ENCODE measurements at places on chromosomes 2 and 18.

DNA sequence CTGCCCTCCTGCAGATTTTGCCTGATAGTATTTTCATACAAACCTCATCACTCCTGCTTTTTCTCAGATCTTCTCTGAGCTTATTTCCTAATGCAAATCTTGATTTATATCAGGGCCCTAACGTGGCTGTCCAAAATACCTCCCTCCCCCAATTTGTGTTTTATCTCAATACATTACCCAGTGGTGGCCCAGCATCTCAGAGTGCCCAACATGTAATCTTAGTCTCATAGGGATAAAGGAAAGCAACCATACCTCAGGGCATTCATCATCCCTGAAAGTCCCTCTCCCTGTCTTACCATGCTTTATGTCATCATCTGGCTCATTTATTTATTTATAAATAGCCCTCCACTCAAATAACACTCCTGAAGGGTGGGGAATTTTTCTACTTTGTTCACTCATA is 135.3 kb downstream of the SLC8A1 start:
- no peak for DNase-seq

- no peak for DNase-seq
Measured at GRCh38 chr18:12291161-12291560, 16.9 kb upstream of the TUBB6 start.

- DNase-seq, result no peak
Measured at GRCh38 chr18:13809043-13809430, 14.9 kb upstream of the MC5R start.

GRCh38 chr2:217996361-217996760 is 6.4 kb downstream of the TNS1 start:
- no peak for DNase-seq

DNA sequence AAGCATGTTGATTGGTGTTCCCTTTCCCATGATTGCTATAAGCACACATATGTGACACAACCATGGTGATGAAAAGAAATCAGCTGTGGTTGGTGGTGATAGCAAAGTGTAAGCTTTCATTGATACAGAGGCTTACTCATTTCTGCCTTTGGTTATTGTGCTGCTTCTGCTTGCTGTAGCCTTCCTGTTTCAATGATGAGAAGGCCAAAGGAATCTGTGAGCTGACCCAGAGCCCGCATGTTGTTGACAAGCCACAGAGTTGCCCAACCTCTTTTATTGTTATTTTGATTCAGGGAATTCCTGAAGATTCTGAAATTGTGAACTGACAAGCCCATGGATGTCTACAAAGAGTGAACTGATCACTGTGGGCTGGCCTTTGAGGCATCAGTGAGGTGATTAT is 164.4 kb downstream of the TMEFF2 start:
- DNase-seq, result no peak

DNA sequence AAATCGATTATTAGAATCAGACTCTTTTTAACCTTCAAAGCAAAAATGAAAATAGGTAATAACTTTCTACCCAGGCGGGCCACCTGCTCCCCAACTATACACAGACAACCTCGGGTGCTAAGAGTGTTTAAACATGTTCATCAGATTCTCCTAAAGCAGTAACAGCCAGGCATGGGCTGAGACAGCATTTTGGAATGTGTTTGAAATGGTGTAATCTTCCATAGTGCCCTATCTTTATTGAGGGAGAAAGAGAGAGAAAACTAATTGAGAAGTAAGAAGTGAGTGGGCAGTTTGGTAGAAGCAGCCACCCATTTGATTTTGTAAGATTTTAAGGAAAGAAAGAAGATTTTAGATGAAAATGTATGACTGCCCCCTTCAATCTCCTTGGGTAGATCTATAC is 196.1 kb upstream of the CTAGE1 start:
- DNase-seq, result no peak

DNA sequence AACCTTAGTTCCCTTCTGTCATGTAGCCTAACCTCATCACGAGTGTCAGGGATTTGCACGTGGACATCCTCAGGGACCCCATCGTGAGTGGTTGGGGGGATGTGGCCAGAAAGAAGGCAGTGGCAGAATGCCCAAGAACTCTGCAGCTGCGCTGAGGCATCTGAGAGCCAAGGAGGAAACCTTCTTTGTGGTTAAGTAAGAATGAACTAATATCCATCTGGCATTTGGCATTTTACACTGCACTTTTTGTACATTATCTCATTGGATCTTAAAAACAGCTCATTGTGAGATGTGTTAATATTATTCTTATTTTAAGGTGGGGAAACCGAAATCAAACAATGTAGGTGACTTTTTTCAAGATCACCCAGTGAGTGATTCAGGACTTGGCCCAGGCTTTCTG is 32.6 kb upstream of the APCDD1 start:
- no peak for DNase-seq

DNA sequence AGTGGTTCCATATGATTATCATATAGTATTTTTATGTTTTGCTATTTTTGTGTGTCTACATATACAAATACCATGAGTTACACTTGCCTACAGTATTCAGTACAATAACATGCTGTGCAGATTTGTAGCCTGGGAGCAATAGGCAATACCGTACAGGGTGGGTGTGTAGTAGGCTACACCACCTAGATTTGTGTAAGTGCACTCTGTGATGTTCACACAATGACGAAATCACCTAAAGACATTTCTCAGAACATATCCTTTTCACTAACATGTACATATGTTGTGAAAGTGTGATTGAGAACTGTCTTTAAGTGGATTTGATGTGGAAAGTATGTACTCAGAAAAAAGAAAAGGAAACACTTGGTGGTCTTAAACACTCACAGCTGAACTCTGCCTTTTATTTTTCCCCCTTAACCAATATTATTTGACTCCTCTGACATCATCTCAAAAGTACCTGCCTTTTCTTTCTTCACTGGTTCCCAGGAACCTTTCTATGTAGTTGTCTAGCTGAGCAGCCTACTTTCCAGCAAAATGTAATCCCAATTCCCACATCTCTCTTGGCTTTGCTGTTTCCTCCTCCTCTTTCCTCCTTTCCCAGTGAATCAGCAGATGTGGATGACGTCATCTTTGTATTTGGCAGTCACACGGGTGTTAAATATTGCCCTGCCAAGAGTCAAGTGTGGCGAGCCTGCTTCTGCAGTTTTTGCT is 47.7 kb downstream of the OSBPL6 start:
- DNase-seq, result no peak

- no peak for DNase-seq
Measured at GRCh38 chr2:241729868-241730267, 4.6 kb upstream of the D2HGDH start.

DNA sequence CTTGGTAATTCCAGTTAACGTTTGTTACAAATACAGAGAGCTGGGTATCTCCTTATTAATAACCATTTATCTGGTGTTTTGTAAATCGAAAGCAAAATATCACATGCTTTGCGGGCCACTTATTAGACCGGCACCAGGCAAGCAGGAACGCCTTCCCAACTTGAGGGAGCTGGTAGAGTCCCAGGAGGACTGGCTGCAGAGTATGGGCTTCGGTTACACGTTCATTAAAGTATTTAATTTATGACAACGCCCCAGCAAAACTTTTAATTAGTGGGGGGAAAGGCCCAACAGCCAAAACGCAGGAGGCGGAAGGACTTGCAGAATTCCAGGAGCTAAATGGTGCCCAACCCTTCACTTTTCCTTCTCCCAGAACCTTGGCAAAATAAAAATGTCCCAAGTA is 3.7 kb downstream of the SMAD7 start:
- DNase-seq, result no peak

GRCh38 chr2:143728498-143728897 is 599.3 kb downstream of the ARHGAP15 start:
- no peak for DNase-seq

GRCh38 chr18:49250816-49251388 is 209.5 kb downstream of the DYM start:
- no peak for DNase-seq

GRCh38 chr2:230007931-230008707 is 60.6 kb downstream of the SLC16A14 start:
- peak; percentile 44 for DNase-seq

DNA sequence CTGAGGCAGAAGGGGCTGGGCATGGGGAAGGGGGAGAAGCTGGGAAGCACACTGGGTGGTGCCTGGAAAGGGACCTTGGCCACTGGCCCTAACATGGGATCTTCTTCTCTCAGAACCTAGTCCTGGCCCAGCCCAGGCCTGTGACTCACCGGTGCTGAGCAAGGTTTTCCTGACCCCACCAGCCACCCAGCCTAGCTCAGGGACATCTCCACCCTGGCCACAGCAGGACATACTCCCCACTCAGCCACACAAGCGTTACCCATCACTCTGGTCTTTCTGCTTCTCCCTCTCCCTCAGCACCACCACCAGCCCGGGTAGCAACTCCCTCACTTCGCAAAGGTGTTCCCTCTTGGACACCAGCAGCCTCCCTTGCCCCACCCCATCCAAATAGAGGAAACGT is 22.8 kb downstream of the TNS1 start:
- DNase-seq, result no peak

DNA sequence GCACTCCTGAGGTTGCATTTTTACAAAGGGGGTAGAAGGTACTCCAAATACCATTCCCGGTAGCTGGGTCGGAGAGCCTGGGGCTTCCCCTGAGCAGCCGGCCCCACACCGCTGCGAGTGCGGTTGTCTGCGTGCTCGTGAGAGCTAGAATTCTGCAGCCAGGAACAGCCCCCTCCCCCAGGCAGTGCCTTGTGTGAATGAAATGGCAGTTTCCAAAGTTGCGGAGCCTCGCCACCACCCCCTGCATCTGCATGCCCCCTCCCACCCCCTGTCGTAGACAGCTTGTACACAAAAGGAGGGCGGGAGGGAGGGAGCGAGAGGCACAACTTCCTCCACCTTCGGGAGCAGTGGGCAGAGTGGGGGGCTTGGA is 1.1 kb downstream of the MYCN start:
- no peak for DNase-seq
